C1 segment of cervical spinal cord (tissue), 14 donors: ENCODE measurements at places on chromosomes 16 and 17.

GRCh38 chr17:4515501-4515900 is 16.8 kb downstream of the SPNS2 start:
- no peak for DNase-seq

DNA sequence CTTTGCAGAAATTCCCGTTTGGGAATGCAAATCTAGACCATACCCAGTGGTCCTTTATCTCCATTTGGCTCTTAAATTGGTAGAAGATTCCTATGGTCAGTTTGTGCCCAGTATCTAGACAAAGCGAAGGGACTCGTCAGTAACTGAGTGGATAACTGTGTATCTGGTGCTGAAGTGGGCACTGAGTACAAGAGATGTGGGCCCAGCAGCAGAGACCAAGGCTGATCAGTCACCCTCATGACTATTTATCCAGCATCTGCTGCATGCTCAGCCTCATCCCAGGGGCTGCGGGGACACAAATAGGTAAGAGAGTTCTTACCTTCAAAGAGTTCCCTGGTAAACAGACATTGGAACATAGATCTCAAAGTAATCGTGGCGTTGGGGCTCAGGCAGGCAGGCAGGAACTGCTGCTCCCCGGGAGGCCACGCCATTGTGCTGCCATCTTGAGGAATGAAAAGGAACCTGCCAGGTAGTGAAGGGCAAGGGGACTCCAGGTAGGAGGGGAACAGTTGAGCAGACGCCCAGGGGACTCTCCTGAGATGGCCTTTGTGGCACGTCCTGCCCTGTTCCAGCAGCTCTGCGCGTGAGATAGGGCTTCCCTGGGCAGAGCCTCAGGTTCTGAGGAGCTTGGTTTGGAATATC is 10.3 kb downstream of the NT5M start:
- DNase-seq = no peak

DNA sequence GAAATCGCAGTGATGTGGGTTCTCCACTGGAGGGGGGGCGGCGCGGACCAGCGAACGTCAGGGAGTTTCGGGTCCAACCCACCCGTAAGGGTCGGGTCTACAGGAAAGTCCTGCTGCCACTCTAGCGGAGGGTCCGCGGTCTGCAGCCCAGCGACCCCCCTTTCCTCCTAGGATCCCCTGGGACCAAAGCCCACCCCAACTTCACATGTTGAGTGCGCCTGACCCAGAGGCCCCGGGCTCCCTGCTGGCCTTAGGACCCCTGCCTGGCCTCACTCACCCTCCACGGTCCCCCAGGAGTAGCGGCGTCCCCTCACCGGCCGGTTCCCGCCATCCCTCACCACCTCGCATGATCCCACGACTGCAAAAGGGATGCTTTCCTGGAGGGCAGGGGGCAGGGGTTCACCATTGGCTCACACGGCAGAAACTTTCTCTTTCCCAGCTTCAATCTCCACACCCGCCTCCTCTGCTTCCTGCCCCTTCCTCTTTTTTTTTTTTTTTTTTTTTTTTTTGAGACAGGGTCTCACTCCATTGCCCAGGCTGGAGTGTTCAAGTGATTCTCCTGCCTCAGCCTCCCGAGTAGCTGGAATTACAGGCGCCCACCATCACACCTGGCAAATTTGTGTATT is 3.1 kb downstream of the SEPTIN1 start:
- DNase-seq = no peak

GRCh38 chr17:29617481-29618271 is 5.0 kb downstream of the CORO6 start:
- peak; percentile 55 for DNase-seq

GRCh38 chr17:57918017-57918895 is 37.0 kb downstream of the CUEDC1 start:
- DNase-seq = no peak

- no peak for DNase-seq
These were observed 780.8 kb upstream of the CDH8 start for GRCh38 chr16:62816971-62817519.

- DNase-seq = no peak
These were observed 13.8 kb upstream of the MC1R start for GRCh38 chr16:89904606-89905510.

GRCh38 chr17:68200689-68201417 is 47.0 kb upstream of the AMZ2 start:
- peak; percentile 19 for DNase-seq

GRCh38 chr17:57595947-57596695 is 149.0 kb downstream of the CCDC182 start:
- no peak for DNase-seq

- no peak for DNase-seq
These were observed 24.5 kb downstream of the GPR142 start for GRCh38 chr17:74391771-74392170.

- DNase-seq = no peak
These were observed 3.6 kb downstream of the USP7 start for GRCh38 chr16:8959921-8960787.

GRCh38 chr17:61187038-61187437 is 212.6 kb upstream of the TBX2 start:
- no peak for DNase-seq

GRCh38 chr17:7992924-7993323 is 9.5 kb upstream of the GUCY2D start:
- no peak for DNase-seq

DNA sequence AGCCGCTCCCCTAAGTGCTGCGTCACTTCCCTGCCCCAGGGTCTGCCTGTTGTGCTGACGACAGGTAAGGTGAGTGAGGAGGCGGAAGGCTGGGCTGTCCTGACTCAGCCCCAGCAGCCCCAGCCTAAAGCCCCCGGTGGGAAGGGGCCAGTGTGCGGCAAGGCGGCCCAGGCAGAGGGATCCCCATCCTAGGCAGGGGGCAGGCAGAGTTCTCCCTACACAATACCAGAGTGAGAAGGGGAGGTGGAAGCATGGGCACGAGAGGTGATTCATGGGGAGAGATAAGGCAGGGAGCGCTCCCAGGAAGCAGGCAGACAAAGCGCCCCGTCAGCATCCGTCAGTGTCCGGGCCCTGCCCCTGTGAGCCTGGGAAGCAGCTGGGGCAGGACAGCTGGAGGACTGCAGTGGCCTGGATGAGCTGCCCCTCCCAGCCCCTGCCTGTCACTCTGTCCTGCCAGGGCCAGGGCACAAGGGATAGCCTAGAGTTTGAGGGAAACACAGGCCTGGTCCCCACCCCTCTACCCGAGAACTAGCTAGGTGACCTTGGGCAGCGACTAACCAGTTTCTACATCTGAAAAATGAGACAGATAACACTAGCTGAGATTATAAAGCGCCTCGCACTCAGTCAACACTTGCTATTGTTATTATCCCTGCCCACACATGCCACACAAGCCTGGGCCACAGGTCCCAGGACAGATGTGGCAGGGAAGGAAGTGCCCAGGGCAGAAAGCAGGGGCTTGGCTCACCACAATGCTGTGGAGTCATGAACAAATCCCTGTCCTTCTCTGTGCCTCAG is 3.8 kb downstream of the FAM83G start:
- no peak for DNase-seq

DNA sequence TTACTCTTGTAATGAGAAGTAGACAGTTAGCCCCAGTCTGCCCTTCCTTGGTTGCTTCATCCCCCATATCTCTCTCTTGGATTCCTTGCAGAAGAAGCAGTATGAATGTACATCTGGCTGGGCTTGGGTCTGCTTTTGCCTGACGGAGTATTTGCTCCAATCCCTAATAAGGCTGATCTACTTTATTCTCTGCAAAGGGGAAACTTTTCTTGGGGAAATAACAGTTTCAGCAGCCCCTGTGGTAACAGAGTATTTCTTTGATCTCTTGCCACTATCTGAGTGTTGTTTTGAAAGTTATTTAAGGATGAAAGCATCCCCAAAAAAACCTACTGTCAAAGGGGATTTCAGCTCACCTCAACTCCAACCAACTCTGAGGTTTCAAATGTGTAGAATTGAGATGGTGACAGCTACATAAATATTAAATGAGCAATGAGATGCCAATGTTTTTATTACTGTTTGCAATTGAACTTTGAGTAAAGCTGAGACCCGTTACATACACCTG is 168.9 kb upstream of the NOG start:
- no peak for DNase-seq

DNA sequence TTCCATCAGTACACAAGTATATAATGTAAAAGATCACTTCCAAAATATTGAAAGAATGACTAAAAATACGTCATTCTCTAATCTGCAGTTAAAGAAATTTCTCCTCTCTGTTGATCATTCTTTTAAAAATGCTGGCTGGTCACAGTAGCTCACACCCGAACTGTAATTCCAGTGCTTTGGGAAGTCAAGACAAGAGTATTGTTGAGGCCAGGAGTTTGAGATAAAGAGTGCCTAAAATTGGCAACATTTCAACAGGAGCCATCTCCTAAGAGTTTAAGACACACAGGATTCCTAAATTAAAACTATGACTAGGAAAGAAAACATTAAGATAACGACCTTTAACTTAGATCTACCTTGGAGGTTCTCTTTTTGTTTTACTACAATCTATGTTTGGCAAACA is 4.5 kb upstream of the USP32 start:
- DNase-seq = no peak

- DNase-seq = no peak
These were observed 4.2 kb downstream of the NR1D1 start for GRCh38 chr17:40095944-40096791.

GRCh38 chr17:10316801-10317542 is 55.8 kb downstream of the MYH13 start:
- DNase-seq = peak; percentile 23

GRCh38 chr17:10286324-10286723 is 86.5 kb downstream of the MYH13 start:
- no peak for DNase-seq

GRCh38 chr16:12501707-12502457 is 301.8 kb downstream of the CPPED1 start:
- no peak for DNase-seq

DNA sequence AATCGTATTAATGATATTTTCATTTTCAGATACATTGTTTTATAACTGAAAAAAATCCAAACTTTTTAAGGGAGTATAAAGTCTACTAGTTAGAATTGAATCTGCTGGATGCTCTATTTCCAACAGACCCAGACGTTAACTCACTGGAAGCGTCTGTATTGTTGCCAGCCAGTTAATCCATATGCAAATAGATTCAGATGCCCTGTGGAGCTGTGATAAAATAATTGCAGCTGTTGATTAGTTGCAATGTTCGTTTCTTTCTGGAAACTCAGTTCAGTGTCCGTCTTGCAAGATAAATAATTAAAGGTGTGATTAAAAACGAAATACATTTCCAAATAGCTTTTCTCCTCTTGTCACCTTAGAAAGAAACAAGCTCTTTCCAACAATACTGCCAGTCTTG is 5.1 kb upstream of the GNA13 start:
- no peak for DNase-seq

DNA sequence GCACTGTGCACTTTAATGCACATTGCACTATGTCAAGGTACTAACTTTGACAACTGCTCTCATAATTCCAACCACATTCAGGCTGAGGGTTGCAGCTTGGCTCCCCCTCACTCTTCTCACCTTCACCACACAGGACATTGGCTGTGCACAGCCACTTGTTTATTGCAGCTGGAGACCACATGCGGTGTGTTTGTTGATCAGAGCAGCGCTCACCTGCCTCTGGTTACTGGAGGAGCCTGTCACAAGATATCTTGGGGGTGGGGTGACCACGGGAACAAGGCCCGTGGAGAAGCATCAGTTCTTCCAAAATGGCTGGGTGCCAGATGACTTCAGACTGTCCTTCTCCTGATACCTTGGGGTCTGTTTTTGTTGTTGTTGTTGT is 10.6 kb upstream of the CCL5 start:
- DNase-seq = no peak

GRCh38 chr16:24971718-24972117 is 43.5 kb downstream of the ARHGAP17 start:
- DNase-seq = no peak

GRCh38 chr17:62965174-62965685 is 805 bp upstream of the TANC2 start:
- no peak for DNase-seq

- DNase-seq = no peak
These were observed 52.4 kb upstream of the ETV4 start for GRCh38 chr17:43598357-43599045.

GRCh38 chr16:67329901-67330300 is 3.3 kb downstream of the LRRC36 start:
- DNase-seq = no peak

- no peak for DNase-seq
These were observed 38.5 kb downstream of the IGF2BP1 start for GRCh38 chr17:49035470-49036269.

- no peak for DNase-seq
These were observed 162.8 kb downstream of the IRX3 start for GRCh38 chr16:54123766-54124165.

DNA sequence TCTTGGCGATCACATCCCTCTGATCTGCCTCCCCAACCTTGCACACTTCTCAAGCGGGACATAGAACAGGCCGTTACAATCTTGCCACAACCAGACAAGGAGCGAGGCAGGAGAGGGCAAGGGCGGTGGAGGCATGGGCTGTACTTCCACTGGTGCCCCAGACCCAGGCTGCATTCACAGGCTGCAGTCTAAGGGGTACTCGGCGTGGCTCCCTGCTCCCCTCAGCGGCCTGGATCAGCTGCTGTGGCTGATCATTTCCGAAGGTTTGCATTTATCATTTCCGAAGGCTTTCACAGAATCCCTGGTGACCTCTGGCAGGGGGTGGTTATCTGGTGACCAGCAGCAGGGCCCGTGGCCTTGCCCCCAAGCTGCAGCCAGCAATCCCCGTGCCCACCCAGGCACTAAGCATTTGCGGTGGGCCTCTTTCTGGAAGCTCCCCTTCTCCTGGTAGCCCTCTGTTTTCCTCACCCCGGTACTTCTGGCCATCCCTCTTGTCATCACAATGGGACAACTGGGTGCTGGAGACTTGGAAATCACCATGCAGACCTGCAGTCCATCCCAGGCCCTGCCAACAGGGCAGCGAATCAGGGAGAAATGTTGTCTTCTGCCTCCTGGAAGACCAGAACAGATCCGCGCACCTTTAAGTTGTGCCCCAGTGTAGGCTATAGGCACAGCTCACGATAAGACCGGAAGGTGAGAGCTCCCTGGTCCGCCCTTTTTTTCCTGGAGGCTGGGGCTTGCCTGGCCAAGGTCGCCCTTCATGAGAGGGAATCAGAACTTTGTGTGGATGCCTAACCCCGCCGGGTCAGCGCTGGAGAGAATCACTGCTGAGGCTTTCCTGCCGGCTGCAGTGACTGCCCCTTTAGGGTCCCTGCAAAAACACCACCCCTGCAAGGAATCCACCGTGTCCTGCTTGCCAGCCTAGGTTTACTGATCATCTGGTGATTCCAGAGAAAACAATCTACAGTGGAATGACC is 1739.1 kb downstream of the TP53TG3F start:
- DNase-seq = no peak

GRCh38 chr16:77553130-77553529 is 118.3 kb upstream of the ADAMTS18 start:
- no peak for DNase-seq

GRCh38 chr16:88569614-88569984 is 604 bp upstream of the ZC3H18 start:
- DNase-seq = no peak

GRCh38 chr16:27223226-27223610 is 19.9 kb downstream of the KDM8 start:
- DNase-seq = no peak

- no peak for DNase-seq
These were observed 13.9 kb downstream of the GINS2 start for GRCh38 chr16:85674828-85675227.

GRCh38 chr16:3780570-3780969 is 63.2 kb upstream of the TRAP1 start:
- DNase-seq = no peak
